ENCODE measurements at places on chromosomes 4 and X. TPM values are rescaled to one million over a fixed set of nuclear protein-coding genes. Genes with fewer than 3 reads are reported as not detected.

DNA sequence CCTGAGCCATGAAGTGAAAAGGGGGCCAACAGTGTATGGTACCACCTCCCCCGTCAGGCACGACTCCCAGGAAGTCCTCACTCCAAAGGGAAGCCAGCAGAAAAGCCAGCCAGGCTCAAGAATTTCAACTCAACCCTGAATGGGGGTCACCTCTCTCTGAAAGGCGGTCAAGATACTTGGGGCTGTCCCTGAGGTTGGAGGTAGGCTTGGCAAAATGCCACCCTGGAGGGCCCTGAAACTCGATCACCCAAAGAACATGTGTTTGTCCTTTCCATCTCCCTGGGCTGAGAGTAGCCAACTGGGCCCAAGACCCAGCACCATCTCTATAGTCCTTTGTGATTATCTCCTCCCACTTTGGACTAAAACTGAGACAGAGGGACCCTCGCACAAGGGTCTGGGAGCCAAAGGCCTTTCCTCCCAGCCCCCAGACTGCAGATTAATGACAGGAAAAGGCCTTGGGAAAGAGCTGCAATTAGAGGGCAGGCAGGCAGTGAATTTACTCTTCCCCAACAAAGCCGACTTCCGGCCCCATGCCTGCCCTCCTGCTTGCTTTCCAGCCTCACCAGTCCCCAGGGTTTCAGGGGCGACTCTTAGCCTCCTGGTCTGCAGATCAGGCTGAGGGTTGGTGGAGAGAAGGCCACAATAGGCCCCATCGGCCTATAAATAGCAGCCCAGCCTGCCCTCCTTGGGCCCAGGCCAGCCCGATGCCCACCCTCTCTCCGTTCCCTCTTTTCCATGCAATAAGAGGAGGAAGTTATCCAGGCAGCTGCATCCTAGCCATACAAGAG, 5.6 kb downstream of the SASH3 start:
- DNase-seq = no peak
- H3K4me1 ChIP-seq = peaks cover 31% of the 10 kb centered on the region
- H3K4me3 ChIP-seq = peak overlapping the region; percentile 81

- no peak overlapping the region for H3K27ac ChIP-seq
- H3K4me1 ChIP-seq = peaks cover 5% of the 10 kb centered on the region
- no peak for DNase-seq
- H3K27me3 ChIP-seq = peaks cover 25% of the 10 kb centered on the region
- H3K36me3 ChIP-seq = no peaks in the 10 kb centered on the region
These were observed 2.7 kb downstream of the NHSL2 start for GRCh38 chrX:71913156-71913950.

GRCh38 chr4:38723726-38724474, 58.9 kb downstream of the TLR10 start:
- H3K4me3 ChIP-seq = no peak overlapping the region
- H3K27ac ChIP-seq = peak overlapping the region; percentile 43
- H3K36me3 ChIP-seq = no peaks in the 10 kb centered on the region
- no peaks in the 10 kb centered on the region for H3K27me3 ChIP-seq
- DNase-seq = no peak

The DAPP1 gene
- 24.5 TPM for total RNA-seq

The PRRG1 gene
- not detected for total RNA-seq

The PDZD4 gene
- 45.6 TPM for total RNA-seq

The ASB12 gene
- total RNA-seq = 0.22 TPM

All from T-helper 17 cell (primary cell).